PC-3 (cell line): ENCODE measurements at places on chromosomes 12 and 14. TPM values are rescaled to one million over a fixed set of nuclear protein-coding genes. Genes with fewer than 3 reads are reported as not detected.

DNA sequence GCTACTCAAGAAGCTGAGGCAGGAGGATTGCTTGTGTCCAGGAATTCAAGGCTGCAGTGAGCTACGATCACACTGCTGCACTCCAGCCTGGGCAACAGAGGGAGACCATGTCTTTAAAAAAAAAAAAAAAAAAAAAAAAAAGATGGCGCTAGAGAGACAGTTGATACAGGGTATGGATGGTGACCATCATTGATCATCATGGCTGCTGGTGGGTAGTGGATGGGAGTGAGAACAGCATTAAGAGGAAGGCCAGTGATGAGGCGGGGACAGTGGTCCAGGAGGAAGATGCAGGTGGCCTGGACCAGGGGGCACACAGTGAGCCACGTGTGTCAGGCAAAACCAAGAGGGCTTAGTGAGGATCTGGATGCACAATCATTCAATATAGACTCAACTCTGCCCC, 26.8 kb upstream of the MAP1LC3B2 start:
- peaks cover 40% of the 10 kb centered on the region for H3K4me1 ChIP-seq
- no peak for DNase-seq
- no peaks in the 10 kb centered on the region; the same call in 1 of the 2 replicates for H3K36me3 ChIP-seq
- H3K27ac ChIP-seq = no peak overlapping the region

GRCh38 chr12:39692258-39692853, 72.8 kb upstream of the ABCD2 start:
- H3K4me3 ChIP-seq = no peak overlapping the region
- no peak overlapping the region for H3K27ac ChIP-seq
- H3K4me1 ChIP-seq = no peaks in the 10 kb centered on the region; the same call in 1 of the 2 replicates
- peaks cover 4% of the 10 kb centered on the region; the same call in 1 of the 2 replicates for H3K27me3 ChIP-seq
- DNase-seq = peak; percentile 34

DNA sequence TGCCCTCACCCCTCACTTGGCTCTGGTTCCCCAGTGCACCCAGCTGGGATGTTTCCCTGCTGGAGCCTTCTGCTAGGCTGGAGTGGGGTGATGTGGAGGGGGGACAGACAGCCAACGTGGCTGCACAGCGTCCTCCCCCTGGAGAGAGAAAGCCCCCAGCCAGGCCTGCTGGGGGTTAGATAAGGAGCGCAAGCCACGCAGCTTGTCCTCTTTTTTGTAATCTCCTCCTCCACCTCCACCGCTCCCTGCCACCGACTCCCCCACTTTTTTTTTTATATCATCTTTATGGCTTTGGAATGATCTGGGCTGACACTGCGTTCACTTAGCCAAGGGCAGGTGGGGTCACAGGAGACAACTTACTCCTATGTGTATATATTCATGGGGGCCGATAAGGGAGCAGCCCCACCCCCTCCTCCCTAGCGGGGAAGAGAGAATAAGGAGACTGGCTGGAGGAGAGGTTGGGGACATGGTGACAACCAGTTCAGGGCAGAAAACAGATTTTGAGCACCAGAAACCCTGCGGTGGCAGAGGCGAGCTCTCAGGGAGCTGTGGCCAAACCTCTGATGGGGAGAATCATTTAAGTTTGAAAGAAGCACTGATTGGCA, 169.9 kb upstream of the LHX5 start:
- peaks cover 72% of the 10 kb centered on the region for H3K27me3 ChIP-seq
- no peaks in the 10 kb centered on the region for H3K36me3 ChIP-seq

DNA sequence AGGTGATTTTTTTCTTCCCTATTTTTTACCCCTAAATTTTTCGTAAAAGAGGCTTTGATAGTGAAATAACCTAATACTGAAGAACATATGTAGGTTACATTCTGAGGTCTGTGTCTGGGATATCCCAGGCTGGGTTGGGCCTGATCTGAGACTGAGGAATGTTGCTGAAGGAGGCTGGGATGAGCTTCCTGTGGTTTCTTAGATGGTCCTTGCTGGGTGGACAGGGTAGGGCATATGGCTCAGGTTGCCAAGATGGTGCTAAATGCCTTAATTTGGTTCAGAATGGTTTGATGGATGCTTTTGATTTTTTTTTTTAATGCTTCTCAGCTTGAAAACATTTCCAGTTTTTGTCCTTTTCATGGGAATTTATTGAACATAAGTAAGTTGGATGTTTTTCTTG, 124.6 kb upstream of the PMCH start:
- no peak for DNase-seq
- no peaks in the 10 kb centered on the region for H3K36me3 ChIP-seq
- no peak overlapping the region for H3K4me3 ChIP-seq
- peaks cover 8% of the 10 kb centered on the region for H3K27me3 ChIP-seq

DNA sequence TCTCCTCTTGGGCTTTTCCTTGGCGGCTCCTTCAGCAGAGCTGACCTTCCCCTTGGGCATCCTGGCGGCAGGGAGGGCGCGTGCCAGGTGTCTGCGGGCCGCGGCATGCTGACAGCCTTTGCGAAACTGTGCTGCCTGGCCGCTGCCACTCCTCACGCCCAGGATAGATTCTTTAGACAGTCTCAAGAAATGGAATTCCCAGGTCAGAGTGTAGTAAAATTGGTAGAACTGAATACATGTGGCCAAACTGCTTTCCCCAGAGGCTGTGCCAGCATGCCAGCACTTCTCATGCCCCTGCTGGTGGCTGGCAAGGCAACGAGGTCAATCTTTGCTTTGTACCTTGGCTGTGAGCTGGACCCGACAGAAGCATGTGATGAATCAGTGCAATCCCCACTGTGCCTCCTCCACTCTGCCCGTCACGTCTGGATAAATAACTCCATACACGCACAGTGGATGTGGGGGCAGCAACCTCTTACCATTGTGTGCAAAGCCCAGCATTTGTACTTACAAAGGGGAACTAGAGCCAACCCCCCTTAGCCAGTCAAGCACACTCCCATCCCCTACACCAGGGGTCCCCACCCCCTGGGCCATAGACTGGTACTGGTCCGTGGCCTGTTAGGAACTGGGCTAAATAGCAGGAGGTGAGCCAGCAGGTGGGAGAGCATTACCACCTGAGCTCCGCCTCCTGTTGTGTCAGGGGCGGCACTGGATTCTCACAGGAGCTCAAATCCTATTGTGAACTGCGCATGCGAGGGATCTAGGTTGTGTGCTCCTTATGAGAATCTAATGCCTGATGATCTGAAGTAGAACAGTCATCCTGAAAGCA, 90.9 kb downstream of the ACTN1 start:
- no peak overlapping the region for H3K27ac ChIP-seq
- H3K36me3 ChIP-seq = peaks cover 81% of the 10 kb centered on the region
- H3K4me3 ChIP-seq = no peak overlapping the region
- H3K4me1 ChIP-seq = peaks cover 25% of the 10 kb centered on the region

DNA sequence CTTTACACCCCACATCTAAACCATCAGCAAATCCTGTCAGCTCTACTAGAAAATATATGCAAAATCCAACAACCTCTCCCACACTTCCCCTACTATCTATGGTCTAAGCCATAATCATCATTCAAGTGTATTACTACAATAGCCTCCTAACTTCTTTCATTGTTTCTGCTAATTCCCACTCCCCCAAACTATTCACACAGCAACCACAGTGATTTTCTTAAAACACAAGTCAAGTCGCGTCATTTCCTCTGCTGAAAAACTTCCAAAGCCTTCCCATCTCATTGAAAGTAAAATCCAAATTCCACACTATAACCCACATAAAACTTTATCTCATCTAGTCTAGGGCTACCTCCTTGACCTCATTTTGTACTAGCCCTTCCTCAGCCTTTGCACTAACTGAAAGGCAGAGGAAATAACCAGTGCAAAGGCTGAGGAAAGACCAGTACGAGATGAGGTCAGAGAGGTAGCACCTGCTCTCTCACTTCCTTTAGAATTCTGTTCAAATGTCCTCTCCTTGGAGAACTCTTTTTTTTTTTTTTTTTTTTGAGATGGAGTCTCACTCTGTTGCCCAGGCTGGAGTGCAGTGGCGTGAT, 65.5 kb upstream of the MDM1 start:
- no peaks in the 10 kb centered on the region for H3K4me1 ChIP-seq
- H3K4me3 ChIP-seq = no peak overlapping the region
- H3K27ac ChIP-seq = no peak overlapping the region
- H3K36me3 ChIP-seq = no peaks in the 10 kb centered on the region

- no peak overlapping the region for H3K27ac ChIP-seq
- H3K4me3 ChIP-seq = no peak overlapping the region
- H3K4me1 ChIP-seq = peaks cover 39% of the 10 kb centered on the region
- H3K36me3 ChIP-seq = no peaks in the 10 kb centered on the region
- no peaks in the 10 kb centered on the region for H3K27me3 ChIP-seq
- DNase-seq = no peak
Observed at GRCh38 chr14:22821193-22822015, 6.2 kb upstream of the SLC7A7 start.

DNA sequence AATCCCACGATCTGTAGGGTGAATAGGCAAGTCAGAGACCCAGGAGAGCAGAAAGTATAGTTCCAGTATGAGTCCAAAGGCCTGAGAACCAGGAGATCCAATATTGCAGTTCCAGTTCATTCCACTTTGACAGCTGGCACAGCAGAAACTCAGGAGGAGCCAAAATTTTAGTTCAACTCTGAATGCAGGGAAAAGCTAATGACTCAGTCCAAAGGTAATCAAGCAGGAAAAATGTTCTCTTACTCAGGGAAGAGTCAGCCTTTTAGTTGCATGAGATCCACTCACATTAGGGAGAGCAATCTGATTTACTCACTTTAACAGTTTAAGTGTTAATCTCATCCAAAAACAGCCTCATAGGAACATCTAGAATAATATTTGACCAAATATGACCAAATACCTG, 130.2 kb upstream of the LRFN5 start:
- H3K27me3 ChIP-seq = no peaks in the 10 kb centered on the region
- H3K4me1 ChIP-seq = peaks cover 15% of the 10 kb centered on the region
- H3K36me3 ChIP-seq = no peaks in the 10 kb centered on the region
- no peak overlapping the region for H3K4me3 ChIP-seq
- H3K27ac ChIP-seq = peak overlapping the region; percentile 66

GRCh38 chr12:21773806-21774205, 700 bp downstream of the KCNJ8 start:
- no peaks in the 10 kb centered on the region for H3K36me3 ChIP-seq
- H3K4me1 ChIP-seq = no peaks in the 10 kb centered on the region
- H3K27me3 ChIP-seq = no peaks in the 10 kb centered on the region
- DNase-seq = no peak
- no peak overlapping the region for H3K27ac ChIP-seq
- H3K4me3 ChIP-seq = peak overlapping the region; percentile 65; the same call in 1 of the 2 replicates

DNA sequence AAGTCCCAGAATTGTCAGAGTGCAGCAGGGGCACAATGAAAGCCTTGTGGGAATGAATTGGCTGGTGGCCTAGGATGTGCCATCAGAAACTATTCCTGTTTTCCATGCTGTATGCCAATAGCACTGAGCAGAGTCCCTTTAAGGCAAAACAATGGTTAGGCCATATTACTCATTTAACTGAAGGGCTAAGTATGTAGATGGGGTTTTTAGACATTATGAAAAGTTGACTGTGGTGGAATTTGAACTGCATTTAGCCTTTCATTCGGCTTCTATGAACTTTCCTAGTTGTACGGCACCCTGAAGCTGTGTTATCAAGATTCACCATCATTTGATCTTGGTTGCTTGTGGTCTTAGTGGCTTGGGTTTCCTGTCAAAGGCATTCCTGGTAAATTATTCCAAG, 24.8 kb downstream of the IL26 start:
- no peak for DNase-seq
- no peaks in the 10 kb centered on the region for H3K36me3 ChIP-seq
- H3K27ac ChIP-seq = no peak overlapping the region
- peaks cover 69% of the 10 kb centered on the region for H3K27me3 ChIP-seq
- H3K4me3 ChIP-seq = no peak overlapping the region

GRCh38 chr14:51396222-51396815, 156.3 kb downstream of the TMX1 start:
- no peaks in the 10 kb centered on the region for H3K27me3 ChIP-seq
- peak overlapping the region; percentile 98 for H3K27ac ChIP-seq
- H3K36me3 ChIP-seq = no peaks in the 10 kb centered on the region
- DNase-seq = peak; percentile 99
- peak overlapping the region; percentile 32; the same call in 1 of the 2 replicates for H3K4me3 ChIP-seq

DNA sequence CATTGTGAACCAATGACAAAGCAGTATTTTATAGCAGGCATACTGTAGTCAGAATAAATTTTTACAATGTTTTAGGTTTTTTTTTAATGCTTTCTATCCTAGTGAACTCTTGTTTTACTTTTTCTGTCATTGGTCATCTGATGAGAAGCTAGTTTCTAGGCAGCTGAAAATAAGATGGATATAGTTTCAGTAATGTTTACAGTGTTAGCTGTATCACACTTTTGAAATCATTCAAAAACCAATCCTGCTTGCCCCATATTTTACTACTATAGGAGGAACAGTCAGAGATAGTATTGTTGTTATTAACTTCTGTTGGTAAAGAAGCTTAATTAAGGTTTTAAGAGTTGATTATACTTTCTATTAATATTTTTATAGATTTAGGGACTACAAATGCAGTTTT, 24.5 kb downstream of the USP15 start:
- no peak overlapping the region for H3K27ac ChIP-seq
- DNase-seq = no peak
- H3K4me1 ChIP-seq = no peaks in the 10 kb centered on the region
- 0 out of 2 replicates have a peak, but pooled peaks cover under 1% of the 10 kb centered on the region for H3K36me3 ChIP-seq

GRCh38 chr12:104285740-104286515, 17.6 kb upstream of the EID3 start:
- no peaks in the 10 kb centered on the region for H3K27me3 ChIP-seq
- peak overlapping the region; percentile 88 for H3K4me3 ChIP-seq
- peaks cover 52% of the 10 kb centered on the region for H3K4me1 ChIP-seq

- H3K27ac ChIP-seq = peak overlapping the region; percentile 19; the same call in 1 of the 2 replicates
- peak; percentile 35 for DNase-seq
- peaks cover 5% of the 10 kb centered on the region; the same call in 1 of the 2 replicates for H3K4me1 ChIP-seq
- no peaks in the 10 kb centered on the region for H3K27me3 ChIP-seq
- no peaks in the 10 kb centered on the region for H3K36me3 ChIP-seq
Observed at GRCh38 chr12:127133675-127134335, 1133.2 kb upstream of the TMEM132C start.

DNA sequence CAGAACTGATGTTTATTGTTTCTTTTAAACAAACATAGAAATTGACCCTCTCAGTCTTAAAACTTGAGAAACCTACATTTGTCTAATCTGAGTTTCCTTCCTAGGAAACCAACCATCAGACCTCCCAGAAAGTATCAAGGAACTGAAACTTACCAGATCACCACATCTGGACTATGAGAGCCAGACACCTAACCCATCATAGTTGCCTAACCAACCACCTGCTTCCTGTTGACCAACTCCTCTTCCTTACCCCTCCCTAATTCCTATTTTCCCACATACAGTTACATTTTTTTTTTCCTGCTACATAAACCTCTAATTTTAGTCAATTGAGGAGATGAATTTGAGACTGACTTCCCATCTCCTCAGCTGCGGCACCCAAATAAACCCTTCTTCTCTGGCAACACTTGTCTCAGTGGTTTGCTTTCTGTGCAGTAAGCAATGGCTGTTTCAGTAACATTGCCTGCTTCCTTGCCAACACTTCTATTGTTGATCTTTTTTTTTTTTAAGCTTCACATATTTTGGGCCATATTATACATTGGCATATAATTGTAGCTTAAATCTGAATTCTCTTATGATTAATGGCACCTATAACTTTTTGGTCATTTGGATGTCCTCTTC, 34.3 kb downstream of the KLRD1 start:
- peaks cover 15% of the 10 kb centered on the region for H3K4me1 ChIP-seq
- no peak overlapping the region for H3K4me3 ChIP-seq
- H3K36me3 ChIP-seq = no peaks in the 10 kb centered on the region
- H3K27me3 ChIP-seq = no peaks in the 10 kb centered on the region
- no peak for DNase-seq

- H3K27me3 ChIP-seq = no peaks in the 10 kb centered on the region
- peaks cover 34% of the 10 kb centered on the region for H3K4me1 ChIP-seq
- peak overlapping the region; percentile 50; the same call in 1 of the 2 replicates for H3K4me3 ChIP-seq
- H3K36me3 ChIP-seq = no peaks in the 10 kb centered on the region
- H3K27ac ChIP-seq = peak overlapping the region; percentile 28; the same call in 1 of the 2 replicates
- DNase-seq = peak; percentile 68
Observed at GRCh38 chr12:32454075-32454474, 54.7 kb downstream of the FGD4 start.

Gene TMEM119
- not detected in 2 replicates for total RNA-seq

Gene ZNF605
- total RNA-seq = 5.9 and 8.6 TPM in 2 replicates
